ENCODE measurements at places on chromosomes 4 and X. TPM values are rescaled to one million over a fixed set of nuclear protein-coding genes. Genes with fewer than 3 reads are reported as not detected.

DNA sequence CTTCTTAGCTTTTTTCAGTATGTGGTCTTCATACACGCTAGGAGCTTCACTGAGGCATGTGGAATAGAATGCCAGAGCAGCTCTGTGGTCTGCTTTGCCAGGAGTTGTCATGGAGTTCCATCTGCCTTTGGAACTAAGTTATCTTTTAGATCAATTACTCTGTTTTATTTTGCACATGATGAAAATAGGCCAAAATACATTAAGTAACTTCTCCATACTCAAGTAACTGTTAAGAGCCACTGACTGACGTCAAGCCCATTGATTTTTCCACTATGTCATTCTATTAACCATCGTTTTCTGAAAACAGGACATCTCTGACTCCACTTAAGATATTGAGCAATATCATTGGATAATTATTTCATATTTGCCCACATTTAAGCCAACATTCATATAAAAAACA, 415.1 kb upstream of the MAD2L1 start:
- H3K27me3 ChIP-seq = no peaks in the 10 kb centered on the region
- no peaks in the 10 kb centered on the region for H3K36me3 ChIP-seq
- H3K27ac ChIP-seq = no peak overlapping the region

- H3K4me3 ChIP-seq = no peak overlapping the region
- no peaks in the 10 kb centered on the region for H3K27me3 ChIP-seq
- no peak for DNase-seq
- H3K36me3 ChIP-seq = no peaks in the 10 kb centered on the region
These were observed 301.5 kb downstream of the INPP4B start for GRCh38 chr4:142544594-142544993.

DNA sequence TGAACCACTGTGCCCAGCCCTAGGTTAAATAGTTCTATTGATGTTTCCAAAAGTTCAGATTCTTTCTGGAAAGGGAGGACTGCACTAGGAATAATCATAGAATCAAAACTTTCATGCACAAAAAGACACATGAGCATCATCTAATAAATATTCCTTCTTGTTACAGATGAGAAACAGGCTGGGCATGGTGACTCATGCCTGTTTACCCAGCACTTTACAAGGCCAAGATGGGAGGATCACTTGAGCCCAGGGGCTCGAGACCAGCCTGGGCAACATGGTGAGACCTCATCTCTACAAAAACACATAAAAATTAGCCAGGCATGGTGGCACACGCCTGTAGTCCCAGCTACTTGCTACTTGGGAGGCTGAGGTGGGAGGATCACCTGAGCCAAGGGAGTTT, 27.7 kb downstream of the LARP7 start:
- no peak overlapping the region for H3K4me3 ChIP-seq
- H3K36me3 ChIP-seq = no peaks in the 10 kb centered on the region
- H3K27me3 ChIP-seq = no peaks in the 10 kb centered on the region
- DNase-seq = no peak

GRCh38 chr4:123339507-123340380, 56.9 kb upstream of the SPRY1 start:
- H3K27me3 ChIP-seq = no peaks in the 10 kb centered on the region
- H3K27ac ChIP-seq = peak overlapping the region; percentile 38
- no peaks in the 10 kb centered on the region for H3K36me3 ChIP-seq
- no peak overlapping the region for H3K4me3 ChIP-seq
- H3K4me1 ChIP-seq = no peaks in the 10 kb centered on the region
- no peak for DNase-seq

GRCh38 chr4:40846532-40846931, 96.8 kb downstream of the NSUN7 start:
- no peak overlapping the region for H3K27ac ChIP-seq
- no peaks in the 10 kb centered on the region for H3K4me1 ChIP-seq
- no peak overlapping the region for H3K4me3 ChIP-seq
- H3K27me3 ChIP-seq = no peaks in the 10 kb centered on the region

- no peaks in the 10 kb centered on the region for H3K27me3 ChIP-seq
- peaks cover 4% of the 10 kb centered on the region for H3K4me1 ChIP-seq
- DNase-seq = no peak
- H3K27ac ChIP-seq = no peak overlapping the region
- no peak overlapping the region for H3K4me3 ChIP-seq
These were observed 31.2 kb downstream of the ATG4A start for GRCh38 chrX:108122748-108123147.

DNA sequence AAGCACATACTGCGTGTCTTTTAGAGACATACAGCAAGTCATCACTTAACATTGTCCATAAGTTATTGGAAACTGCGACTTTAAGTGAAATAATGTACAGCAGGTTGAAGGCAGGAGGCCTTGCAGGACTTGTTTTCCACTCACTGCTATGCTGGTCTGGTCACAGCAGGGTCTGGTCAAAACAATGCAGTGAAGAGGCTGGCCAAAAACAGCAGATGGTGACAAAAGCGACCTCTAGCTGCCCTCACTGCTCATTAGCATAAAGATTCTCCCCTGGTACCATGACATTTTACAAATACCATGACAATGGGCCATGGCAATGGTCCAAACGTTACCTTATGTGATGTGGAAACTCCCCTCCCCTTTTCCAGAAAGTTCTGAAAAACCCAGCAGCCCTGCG, 1283.6 kb downstream of the FSTL5 start:
- H3K4me1 ChIP-seq = no peaks in the 10 kb centered on the region
- no peak overlapping the region for H3K27ac ChIP-seq
- H3K36me3 ChIP-seq = no peaks in the 10 kb centered on the region
- DNase-seq = no peak
- H3K4me3 ChIP-seq = no peak overlapping the region

- H3K36me3 ChIP-seq = no peaks in the 10 kb centered on the region
- no peak overlapping the region for H3K4me3 ChIP-seq
- H3K4me1 ChIP-seq = no peaks in the 10 kb centered on the region
- H3K27ac ChIP-seq = no peak overlapping the region
These were observed 67.6 kb upstream of the UGT2B15 start for GRCh38 chr4:68738036-68738435.

DNA sequence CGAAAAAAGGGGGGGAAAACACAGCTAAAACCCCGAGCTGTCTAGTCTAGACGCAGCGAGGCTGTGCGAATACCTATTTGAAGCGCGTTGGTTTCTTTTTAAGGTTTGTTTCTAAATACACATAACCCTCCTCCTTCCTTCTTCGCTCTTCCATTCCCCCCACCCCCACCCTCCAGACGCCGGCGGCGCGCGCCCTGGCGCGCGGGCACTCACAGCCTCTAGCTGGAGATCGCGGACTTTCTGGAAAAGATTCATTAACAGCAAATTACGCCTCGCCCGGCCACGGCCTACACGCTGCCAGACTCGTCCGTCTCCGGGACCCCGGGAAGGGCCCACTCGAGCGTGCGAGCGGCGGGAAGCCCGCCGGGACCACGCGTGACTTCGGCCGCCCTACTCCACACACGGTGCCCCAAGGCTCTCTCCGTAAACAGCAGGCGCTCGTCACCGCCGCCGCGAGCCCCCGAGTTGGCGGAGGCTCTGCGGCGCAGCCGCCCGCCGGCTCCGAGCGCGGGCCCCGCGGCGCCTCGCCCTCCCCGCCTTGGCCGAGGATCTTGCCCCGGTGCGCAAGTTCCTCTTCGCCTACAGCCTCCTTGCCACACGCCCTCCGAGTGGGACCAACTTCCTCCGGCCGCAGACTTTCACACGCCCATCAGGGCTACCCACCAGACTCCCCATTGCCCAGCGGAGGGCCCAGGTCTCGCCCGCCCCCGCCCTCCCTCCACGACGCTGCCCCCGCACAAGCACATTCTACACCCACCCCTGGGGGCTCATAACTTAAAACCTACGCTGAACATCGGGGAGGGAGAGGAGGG, 2.0 kb downstream of the BCOR start:
- H3K36me3 ChIP-seq = no peaks in the 10 kb centered on the region
- peak overlapping the region; percentile 95 for H3K27ac ChIP-seq
- H3K4me1 ChIP-seq = no peaks in the 10 kb centered on the region
- H3K27me3 ChIP-seq = no peaks in the 10 kb centered on the region

DNA sequence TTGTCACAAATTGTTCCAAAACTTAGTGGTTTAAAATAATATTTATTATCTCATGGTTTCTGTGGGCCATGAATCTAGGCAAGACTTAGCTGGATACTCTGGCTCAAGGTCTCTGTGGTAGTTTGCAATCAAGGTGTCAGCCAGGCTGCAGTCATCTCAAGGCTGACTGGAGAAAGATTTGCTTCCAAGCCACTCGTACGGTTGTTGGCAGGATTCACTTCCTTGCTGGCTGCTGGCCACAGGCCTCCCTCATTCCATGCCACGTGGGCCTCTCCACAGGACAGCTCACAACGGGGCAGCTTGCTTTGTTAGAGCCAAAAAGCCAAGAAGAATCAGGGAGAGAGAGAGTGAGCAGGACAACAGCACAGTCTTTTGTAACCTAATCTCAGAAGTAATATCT, 101.4 kb downstream of the WWC2 start:
- H3K27ac ChIP-seq = no peak overlapping the region
- DNase-seq = no peak
- no peaks in the 10 kb centered on the region for H3K4me1 ChIP-seq

DNA sequence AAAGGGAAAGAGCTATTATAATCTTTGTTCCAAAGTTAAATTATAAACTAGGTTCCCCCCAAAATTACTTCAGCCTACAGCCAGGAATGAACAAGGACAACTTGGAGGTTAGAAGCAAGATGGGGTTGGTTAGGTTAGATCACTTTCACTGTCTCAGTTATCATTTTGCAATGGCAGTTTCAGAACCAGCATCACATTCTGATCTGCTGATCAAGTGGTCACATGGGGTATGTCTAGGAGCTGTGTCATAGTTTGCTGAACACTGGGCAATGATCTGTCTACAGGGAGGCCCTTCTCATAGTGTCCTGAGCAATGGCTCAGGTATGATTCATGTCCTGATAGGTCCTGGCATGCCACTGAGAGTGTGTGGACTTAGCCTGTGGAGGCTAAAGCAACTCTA, 41.6 kb upstream of the XIAP start:
- H3K27ac ChIP-seq = no peak overlapping the region
- no peaks in the 10 kb centered on the region for H3K36me3 ChIP-seq
- H3K4me1 ChIP-seq = no peaks in the 10 kb centered on the region
- no peaks in the 10 kb centered on the region for H3K27me3 ChIP-seq

DNA sequence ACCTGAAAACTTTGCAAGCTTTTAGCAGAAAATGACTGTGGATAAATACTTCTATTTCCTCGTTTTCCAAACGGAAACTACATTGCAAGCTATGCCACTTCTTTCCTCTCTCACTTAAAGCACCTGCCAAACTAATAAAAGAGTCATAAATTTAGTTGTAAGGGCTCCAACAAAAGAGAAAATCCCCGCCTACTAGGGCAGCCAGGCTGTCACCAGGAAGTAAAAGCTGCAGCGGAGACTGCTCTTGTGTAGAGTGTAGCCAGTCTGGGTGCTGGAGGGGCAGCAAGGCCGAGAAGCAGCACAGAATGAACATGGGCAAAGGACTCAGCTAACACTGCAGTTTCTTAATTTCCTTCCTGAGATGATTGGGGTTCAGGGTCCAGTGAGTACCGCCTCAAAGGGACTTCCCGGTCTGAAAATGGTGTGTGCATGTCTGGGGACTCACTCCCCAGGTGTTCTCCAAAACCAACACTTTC, 89.3 kb upstream of the MAML3 start:
- peak overlapping the region; percentile 70 for H3K27ac ChIP-seq
- H3K27me3 ChIP-seq = no peaks in the 10 kb centered on the region
- DNase-seq = no peak
- H3K4me1 ChIP-seq = no peaks in the 10 kb centered on the region

GRCh38 chr4:6575503-6576240, 683 bp downstream of the MAN2B2 start:
- H3K4me1 ChIP-seq = no peaks in the 10 kb centered on the region
- H3K27me3 ChIP-seq = no peaks in the 10 kb centered on the region
- DNase-seq = no peak

DNA sequence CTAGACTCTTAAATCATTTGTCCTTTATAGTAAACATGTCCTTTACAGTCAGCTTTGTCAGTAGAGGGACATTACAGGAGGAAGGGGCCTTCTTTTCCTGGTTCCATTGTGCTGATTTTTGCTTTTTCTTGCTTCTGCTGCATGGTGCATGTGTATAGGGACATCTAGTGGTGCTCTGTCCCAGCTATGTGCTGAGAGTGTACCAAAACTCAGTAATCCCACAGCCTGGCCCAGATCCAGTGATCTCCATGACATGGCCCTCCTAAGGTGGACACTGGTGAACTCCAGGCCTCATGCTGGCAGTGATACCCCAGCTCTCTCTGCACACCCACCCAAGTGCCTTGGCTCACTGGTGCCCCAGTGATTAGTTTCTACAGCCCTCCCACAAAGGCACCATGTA, 45.2 kb downstream of the MAGEB17 start:
- H3K27ac ChIP-seq = no peak overlapping the region
- no peaks in the 10 kb centered on the region for H3K27me3 ChIP-seq
- H3K36me3 ChIP-seq = no peaks in the 10 kb centered on the region
- no peak for DNase-seq
- no peaks in the 10 kb centered on the region for H3K4me1 ChIP-seq
- H3K4me3 ChIP-seq = no peak overlapping the region

DNA sequence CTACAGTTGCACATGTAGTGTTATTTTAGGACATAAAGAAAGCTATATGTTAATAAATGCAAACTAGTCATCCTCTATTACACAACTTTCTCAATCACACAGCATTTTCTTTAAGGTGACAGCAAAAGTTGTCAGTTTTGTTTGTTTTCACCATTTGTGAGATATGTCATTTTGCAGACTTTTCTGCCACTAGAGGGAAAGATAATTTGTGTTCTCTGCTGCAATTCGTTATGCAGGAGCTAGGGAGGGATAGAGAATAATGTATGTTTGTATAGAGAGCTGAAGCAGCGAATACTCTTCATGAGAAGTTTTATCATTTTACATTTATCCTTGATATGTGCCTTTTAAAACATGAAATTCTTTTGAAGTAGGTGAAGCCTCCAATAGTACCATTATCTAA, 670.6 kb upstream of the ATOH1 start:
- H3K27me3 ChIP-seq = no peaks in the 10 kb centered on the region
- H3K4me3 ChIP-seq = no peak overlapping the region
- no peaks in the 10 kb centered on the region for H3K36me3 ChIP-seq
- no peak for DNase-seq
- H3K4me1 ChIP-seq = no peaks in the 10 kb centered on the region

DNA sequence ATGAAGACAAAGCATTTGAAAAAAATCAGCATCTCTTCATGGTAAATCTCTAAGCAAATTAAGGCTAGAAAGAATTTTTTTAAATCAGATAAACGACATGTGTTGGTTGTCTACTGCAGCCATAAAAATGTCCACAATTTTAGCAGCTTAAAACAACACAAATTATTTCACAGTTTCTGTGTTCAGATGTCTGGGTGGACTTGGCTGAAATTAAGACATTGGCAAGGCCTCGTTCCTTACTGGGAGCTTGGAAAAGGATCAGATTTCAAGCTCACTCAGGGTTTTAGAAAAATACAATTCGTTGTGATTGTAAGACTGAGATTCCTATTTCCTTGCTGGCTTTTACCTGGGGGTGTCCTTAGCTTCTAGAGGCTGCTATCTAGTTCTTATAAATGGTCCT, 1470.6 kb downstream of the PCDH19 start:
- H3K4me3 ChIP-seq = no peak overlapping the region
- DNase-seq = no peak
- no peaks in the 10 kb centered on the region for H3K27me3 ChIP-seq

- no peaks in the 10 kb centered on the region for H3K4me1 ChIP-seq
- no peak overlapping the region for H3K27ac ChIP-seq
- no peaks in the 10 kb centered on the region for H3K27me3 ChIP-seq
- no peak for DNase-seq
- no peak overlapping the region for H3K4me3 ChIP-seq
These were observed 55.4 kb upstream of the PLAC1 start for GRCh38 chrX:134713618-134714107.

Gene MECP2
- total RNA-seq = 43.9 TPM

Gene PFKFB1
- not detected for total RNA-seq

Gene MAGEA1
- total RNA-seq = not detected

Gene HPGDS
- 2.1 TPM for total RNA-seq

Gene HAND2
- total RNA-seq = 141 TPM

Gene VSIG1
- 0.36 TPM for total RNA-seq

Gene PNMA3
- total RNA-seq = 0.41 TPM

Gene AMTN
- total RNA-seq = not detected
